ENCODE measurements at places on chromosomes 13 and 19. TPM values are rescaled to one million over a fixed set of nuclear protein-coding genes. Genes with fewer than 3 reads are reported as not detected.

The LEUTX gene
- not detected for total RNA-seq

The FAM124A gene
- total RNA-seq = 2.1 TPM

The VAV1 gene
- total RNA-seq = 2.5 TPM

The PALM gene
- 52.9 TPM for total RNA-seq

The SLITRK5 gene
- 7.3 TPM for total RNA-seq

The SYNGR4 gene
- not detected for total RNA-seq

The SLC25A41 gene
- total RNA-seq = 0.41 TPM

The IZUMO2 gene
- total RNA-seq = not detected

DNA sequence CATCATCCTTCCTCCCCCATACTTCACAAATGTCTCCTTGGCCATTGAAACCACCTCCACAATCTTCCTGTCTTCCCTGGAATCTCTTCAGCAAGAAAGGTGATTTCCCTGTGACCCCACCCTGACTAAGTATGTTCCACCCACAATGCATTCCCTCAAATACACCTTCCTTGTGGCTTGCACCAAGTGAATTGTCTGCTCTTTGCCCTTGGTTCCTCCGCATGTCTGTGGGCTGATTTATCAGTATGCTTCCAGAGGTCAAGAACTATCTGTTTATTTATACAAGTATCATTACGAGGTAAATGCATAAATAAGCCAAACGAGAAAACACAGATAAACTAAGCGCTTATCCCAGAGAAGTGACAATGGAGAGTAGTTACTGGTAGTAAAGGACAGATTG lies 45.4 kb upstream of the POMP start:
- DNase-seq = no peak

- DNase-seq = no peak
These were observed 94.3 kb downstream of the ERCC5 start for GRCh38 chr13:102940143-102940542.

DNA sequence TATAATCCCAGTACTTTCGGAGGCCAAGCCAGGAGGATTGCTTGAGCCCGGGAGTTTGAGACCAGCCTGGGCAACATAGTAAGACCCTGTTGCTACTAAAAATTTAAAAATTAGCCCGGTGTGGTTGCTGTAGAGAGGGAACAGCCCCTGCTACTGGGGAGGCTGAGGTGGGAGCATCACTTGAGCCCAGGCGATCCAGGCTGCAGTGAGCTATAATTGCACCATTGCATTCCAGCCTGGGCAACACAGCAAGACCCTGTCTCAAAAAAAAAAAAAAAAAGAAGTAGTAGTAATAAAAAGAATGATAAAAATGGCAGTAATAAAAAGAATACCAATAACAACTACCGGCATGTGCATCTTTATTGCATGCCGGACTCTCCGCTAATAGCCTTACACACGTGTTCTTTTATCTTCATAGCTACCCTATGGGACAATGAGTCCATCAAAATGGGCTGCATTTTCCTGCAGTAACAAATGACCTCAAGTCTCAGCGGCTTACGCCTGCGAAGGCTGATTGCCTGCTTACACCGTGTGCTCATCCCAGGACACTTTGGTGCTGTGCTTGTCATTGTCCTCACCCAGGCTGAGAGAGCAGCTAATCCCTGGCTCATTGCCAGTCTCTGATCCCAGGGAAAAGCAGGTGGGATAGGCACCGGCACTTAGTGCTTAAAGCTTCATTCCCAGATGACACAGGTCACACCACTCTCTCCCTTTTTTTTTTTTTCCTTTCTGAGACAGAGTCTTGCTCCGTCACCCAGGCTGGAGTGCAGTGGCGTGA lies 14.4 kb upstream of the SYCN start:
- DNase-seq = no peak

- no peak for DNase-seq
These were observed 1138.2 kb downstream of the UQCRFS1 start for GRCh38 chr19:28074773-28075172.

- peak; percentile 70 for DNase-seq
These were observed 540.8 kb downstream of the OLFM4 start for GRCh38 chr13:53569453-53569852.

- DNase-seq = no peak
These were observed 8.7 kb upstream of the PLAUR start for GRCh38 chr19:43678512-43679261.

DNA sequence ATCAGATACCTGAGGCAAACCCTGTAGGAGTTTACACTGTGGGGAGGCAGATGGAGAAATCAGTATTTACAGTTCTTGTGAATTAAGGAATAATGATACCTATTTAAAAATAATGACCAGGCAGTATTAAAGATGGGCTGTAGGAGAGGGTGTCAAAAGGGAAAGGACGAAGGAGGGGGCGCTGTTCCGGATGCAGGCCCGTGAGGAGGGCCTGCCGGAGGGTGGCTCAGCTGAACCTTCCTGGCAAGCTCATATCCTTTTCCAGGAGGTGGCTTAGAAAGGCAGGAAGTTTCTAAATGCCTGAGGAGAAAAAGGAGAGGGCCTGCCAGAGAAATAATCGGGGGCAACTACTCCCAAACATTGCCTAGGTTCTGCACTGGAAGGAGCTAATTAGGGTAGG lies 46.6 kb downstream of the MBNL2 start:
- DNase-seq = no peak

- no peak for DNase-seq
These were observed 2.9 kb downstream of the LSM7 start for GRCh38 chr19:2325281-2326046.

GRCh38 chr13:74324338-74324737 lies 190.1 kb upstream of the KLF12 start:
- DNase-seq = no peak

DNA sequence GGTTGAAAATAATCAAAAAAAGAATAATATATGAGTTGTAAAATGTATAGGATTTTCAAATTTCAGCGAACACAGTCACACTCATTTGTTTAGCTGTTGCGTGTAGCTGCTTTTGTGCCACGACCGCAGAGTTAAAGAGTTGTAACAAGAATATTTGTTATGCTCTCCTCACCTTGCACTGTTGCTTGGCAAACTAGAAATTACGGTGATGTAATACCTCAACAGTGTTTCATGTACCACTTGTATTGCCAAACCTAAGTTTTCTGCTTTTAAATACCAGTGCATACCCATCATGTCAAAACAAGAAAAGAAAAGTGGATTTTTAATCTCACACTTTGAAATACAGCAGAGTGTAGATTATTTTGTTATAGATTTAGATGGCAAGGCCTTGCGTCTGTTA lies 201.1 kb downstream of the NBEA start:
- no peak for DNase-seq

- no peak for DNase-seq
These were observed 20.4 kb downstream of the COG6 start for GRCh38 chr13:39675904-39676303.

DNA sequence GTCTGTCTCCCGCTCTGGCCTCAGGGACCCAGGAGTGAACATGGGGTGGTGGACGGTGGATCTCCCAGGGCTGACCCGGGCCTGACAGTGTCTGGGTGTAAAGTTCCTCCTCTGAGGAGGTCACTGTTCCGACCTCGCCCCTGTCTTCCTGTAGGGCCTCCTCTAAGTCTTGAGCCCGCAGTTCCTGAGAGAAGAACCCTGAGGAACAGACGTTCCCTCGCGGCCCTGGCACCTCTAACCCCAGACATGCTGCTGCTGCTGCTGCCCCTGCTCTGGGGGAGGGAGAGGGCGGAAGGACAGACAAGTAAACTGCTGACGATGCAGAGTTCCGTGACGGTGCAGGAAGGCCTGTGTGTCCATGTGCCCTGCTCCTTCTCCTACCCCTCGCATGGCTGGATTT lies at the start of gene SIGLEC9:
TSS of gene SIGLEC9 (plus strand) at position 178 of the 400 bp plus-strand sequence. CDS start at position 247, 69 bp downstream.
- no peak for DNase-seq

GRCh38 chr19:29672933-29673336 lies 7.7 kb downstream of the PLEKHF1 start:
- DNase-seq = no peak

- DNase-seq = no peak
These were observed 1629.4 kb downstream of the PCDH9 start for GRCh38 chr13:65600702-65601101.

DNA sequence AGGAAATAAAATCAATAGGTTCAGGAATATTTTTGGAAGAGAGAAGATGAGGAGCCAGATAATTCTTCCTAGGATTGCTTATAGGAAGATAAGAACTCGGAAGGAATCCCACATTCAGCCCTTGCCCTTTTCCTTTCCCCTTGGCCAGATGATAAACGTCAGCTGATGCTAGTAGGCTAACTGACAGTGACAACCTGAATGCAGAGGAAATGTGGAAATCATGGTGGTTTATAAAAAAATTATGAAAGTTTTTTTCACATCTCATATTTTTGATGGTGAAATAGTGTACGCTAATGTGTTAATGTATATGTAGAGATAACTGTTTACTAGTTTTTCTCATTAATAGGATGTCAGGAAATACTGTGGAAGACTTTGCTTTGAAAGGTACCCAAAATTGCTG lies 56.9 kb downstream of the EDNRB start:
- no peak for DNase-seq

DNA sequence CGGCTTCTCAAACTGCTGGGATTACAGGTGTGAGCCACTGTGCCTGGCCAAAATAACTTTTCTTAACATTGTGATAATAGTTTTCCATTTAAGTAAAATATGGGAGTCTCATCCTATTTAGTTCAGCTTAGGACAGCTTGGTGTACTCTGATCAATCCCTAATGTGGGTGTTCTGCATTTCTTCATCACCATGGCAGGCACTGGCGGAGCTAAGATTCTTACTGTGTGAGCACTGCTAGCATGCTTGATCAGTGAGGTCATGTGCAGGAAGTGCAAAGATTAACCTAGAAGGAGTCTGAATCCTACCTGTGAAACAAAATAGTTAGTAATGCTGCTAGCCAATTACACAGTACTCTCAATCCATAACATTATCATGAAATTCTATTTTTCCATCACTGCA lies 1684.2 kb upstream of the SLC10A2 start:
- DNase-seq = no peak

GRCh38 chr13:94544922-94545321 lies 51.0 kb downstream of the TGDS start:
- DNase-seq = no peak

- no peak for DNase-seq
These were observed 5.7 kb upstream of the ZNF492 start for GRCh38 chr19:22628401-22628800.

- no peak for DNase-seq
These were observed 689.0 kb upstream of the SLITRK1 start for GRCh38 chr13:84571264-84571663.

- DNase-seq = no peak
These were observed 14.0 kb downstream of the NKPD1 start for GRCh38 chr19:45146741-45147205.

- peak; percentile 54 for DNase-seq
These were observed 35.2 kb upstream of the PEG3 start for GRCh38 chr19:56875717-56876116.

DNA sequence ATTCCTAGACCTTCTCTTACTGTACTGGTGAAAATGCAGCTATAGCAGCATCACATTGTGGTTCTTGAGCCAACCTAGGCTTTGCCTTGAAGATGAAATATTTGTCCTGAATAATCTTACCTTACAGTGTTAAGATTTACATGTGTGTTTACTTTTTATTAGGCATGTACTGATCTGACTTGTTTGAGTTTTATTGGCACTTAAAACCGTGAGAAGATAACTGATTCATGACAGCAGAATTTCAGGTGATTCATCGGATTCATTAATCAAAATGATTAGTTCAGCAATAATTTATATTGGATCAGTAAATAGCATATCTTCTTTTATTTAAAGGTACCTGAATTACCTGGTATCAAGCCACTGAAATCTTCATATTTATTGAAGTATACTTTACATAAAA lies 296.3 kb downstream of the KLF5 start:
- DNase-seq = no peak

GRCh38 chr13:114147803-114148520 lies 15.5 kb upstream of the RASA3 start:
- no peak for DNase-seq

All from tongue (tissue), 3 donors.